ENCODE measurements at places on chromosomes 11 and 22.

GRCh38 chr11:20875889-20876288, 206.5 kb downstream of the NELL1 start:
- DNase-seq = no peak

DNA sequence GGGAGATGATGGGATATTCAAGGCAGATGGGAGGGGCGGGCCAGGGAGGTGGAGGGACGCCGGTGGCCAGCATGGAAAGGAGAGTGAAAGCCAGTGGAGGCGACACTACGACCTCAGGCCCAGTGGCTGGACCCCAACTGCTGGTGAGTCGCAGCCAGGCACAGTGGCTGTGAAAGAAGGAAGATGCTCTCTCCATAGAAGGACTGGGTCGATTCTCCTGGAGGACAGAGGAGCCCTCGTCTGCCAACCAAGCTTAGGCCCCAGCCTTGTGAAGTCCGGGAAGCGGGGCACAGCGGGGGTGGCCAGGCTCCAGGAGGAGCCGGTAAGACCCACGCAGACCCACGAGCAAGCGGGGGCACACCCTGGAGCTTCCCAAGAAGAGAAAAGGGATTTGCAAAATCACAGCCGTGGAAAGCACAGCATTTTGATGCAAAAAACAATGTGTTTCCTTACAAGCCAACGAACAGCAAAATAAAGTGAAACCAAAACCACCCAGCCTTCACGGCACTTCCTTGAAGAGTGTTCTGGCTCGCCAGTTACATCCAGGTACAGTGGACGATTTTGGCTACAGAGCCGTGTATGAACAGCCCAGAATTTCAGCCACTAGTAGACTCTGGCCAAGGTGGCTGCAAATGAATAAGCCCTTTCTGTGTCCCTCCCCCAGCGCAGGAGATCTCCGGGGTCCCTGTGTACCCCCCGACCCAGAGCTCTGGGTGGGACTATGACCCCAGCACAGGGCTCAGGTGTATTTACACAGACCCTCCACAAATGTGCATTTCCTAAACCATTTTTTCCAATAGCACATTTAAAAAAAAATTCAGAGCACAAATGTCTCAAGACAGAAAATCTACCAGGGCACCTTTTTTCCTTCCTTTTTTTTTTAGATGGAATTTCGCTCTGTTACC, 96.9 kb downstream of the TRMU start:
- peak; percentile 16 for DNase-seq

DNA sequence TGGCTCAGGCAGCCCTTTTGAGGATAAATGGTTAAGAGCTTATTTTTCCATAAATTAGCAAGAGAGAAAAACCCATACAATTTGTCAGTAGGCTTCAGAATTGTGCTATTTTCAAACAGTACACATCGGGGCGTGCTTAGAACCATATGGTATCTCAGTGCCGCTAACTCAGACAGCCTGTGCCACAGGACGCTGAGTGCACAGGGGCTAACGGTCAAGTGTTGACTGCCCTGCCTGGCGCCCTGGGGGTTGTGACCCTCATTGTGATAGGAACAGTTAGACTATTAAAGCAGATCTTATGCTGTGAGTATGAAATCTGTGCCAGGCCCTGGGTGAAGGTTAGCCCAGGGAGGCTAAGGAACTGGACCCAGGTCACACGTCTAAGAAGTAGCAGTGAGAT, 1519.7 kb downstream of the BRD1 start:
- DNase-seq = no peak

- DNase-seq = no peak
Measured at GRCh38 chr11:44257338-44258189, 52.4 kb downstream of the ALX4 start.

DNA sequence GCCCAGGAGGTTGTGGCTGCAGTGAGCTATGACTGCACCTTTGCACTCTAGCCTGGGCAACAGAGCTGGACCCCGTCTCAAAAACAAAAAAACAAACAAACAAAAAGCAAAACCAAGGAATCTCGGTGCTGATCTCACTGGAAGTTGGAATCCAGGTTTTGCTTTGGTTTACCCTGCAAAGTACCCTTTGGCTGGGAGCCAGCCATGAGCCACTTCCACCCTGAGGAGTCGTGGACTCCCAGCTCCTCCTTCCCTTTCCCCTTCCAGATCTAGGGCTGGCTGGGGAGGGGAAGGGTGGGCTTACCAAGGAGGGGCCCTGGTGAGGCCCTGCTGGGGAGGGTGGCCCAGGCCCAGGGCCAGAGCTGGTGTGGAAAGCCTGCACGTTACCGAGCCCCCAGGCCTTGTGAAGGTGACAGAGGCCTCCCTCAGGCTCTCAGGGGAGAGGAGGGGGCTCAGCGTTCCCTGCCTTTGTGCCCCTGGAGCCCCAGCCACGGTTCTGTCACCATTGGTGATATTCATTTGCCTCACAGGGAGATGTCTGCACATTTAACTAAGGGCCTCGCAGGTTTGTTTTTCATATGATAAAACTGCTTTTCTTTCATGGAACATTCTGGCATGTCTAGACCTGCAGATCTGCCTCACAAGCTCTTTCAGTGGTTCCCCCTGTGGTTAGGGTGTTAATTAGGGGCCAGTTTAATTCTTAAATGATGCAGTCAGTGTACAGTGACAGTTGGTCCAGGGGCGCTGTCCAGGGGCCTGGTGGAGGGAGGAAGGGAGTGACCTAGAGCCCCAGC, 29.0 kb downstream of the FBLN1 start:
- no peak for DNase-seq

DNA sequence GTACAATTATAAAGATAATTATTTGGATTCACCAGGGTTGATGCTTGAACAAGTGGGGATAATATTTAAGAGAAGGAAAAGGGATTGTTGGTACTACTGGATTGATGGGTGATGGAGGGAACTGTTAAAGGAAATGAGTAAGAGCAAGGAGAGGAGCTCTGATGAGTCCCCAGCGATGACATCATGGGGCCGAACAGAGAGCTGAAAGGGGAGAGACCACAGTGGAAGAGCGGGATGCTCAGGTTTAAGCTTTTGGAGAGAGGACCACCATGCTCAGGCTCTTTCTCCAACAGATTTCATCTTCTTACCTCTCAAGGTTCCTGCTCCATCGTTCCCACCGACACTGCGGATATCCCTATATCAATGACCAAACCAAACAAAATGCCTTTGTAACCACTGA, 568.7 kb downstream of the ETS1 start:
- no peak for DNase-seq

GRCh38 chr11:86885311-86885710, 69.9 kb downstream of the FZD4 start:
- no peak for DNase-seq

DNA sequence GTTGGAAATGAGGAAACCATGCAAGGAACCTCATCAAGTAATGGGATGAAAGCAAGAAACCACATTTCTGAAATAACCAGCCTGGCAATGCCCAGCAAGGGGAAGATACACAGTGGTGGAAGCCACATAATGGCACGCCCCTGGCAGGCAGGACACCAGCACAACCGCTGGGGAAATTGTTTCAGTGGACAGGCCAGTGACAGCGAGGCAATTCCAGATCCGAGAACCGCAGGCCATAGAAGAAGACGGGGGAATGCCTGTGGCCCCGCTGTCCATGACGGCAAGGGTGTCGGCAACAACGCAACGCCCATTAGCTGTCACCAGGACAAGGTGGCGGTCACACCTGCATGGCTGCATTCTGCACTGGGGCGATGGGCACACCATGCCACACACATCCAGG, 1389.6 kb downstream of the BRD1 start:
- no peak for DNase-seq

DNA sequence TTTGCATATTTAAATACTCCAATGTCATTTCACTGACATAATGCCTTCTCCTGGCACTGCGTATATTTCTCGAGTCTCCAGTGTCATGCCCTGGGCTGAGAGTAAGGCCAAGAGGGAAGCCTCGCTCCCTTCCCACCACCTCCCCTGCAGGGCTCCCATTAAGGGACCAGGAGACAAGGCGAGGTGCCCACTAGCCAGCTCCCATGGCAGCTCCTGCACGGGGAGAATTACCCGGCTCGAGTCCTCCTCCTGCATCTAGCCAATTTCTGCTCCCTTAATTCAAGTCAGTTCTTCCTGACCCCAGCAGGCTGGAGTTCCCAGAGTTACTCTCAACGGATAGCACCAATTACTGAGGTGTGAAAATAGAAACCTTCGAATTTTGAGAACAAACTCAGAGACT, 31.9 kb downstream of the OPCML start:
- DNase-seq = no peak
